ENCODE measurements at places on chromosomes 16 and 17. TPM values are rescaled to one million over a fixed set of nuclear protein-coding genes. Genes with fewer than 3 reads are reported as not detected.

GRCh38 chr17:28860363-28860808, 5.6 kb downstream of the ERAL1 start:
- H3K36me3 ChIP-seq, result peaks cover 7% of the 10 kb centered on the region
- no peak overlapping the region for H3K27ac ChIP-seq
- DNase-seq, result no peak
- H3K4me3 ChIP-seq, result no peak overlapping the region

CACNG5 gene
- not detected for total RNA-seq

DNA sequence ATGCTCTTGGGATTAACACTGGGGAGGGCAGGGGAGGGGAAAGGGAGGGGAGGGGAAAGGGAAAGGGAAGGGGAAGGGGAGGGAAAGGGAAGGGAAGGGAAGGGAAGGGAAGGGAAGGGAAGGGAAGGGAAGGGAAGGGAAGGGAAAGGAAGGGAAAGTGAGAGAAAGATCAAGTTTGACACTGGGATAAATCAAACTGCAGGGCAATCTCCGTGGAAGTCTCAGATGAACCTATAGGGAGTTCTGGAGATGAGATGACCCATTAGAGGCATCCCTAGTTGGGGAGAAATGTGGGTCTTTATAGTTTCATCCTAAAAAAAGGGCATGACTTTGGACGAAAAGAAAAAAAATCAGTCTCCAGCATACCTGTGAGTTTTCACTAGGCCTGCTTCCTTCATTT, 2.2 kb downstream of the KRTAP4-12 start:
- no peak overlapping the region for H3K27ac ChIP-seq
- H3K4me1 ChIP-seq, result no peaks in the 10 kb centered on the region
- no peaks in the 10 kb centered on the region for H3K27me3 ChIP-seq
- no peaks in the 10 kb centered on the region for H3K36me3 ChIP-seq
- H3K4me3 ChIP-seq, result no peak overlapping the region
- no peak for DNase-seq

DNA sequence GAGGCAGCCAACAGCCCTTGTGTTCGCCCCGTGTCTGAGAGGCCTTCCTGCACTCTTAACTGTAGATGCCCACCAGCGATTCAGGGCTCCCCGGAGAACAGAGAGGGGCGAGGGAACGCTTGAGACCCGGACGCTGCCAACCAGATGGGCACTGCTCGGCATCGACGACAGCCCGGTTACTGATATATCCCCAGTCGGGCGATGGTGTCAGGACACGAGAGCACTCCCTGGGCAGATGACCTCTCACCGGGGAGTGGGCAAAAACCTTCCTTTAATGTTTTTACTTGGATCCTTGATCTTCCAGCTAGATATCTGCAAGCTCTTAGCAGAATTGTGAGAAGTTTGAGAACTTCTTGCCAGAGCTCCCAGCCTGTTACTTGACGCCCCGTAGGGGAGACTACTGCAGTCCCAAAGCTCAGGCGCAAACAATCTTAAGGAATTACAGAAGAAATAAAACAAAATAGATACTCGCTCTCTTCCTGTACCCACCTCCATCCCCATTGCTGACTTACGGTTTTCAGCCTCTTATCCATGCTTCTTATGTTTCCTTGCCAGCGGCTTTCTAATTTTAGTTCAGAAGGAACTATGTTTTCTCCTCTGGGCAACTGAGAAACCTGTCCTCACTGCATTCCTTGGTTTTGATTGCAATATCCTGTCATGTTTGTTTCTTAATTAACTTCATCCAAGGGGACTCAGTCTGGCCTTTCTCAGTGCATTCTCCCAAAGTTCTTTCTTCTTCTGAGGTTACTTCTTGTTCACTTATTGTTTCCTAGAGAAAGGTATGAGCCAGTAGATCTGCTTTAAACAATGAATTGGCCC, 845 bp downstream of the SP2 start:
- peaks cover 17% of the 10 kb centered on the region for H3K4me1 ChIP-seq
- peak overlapping the region; percentile 79 for H3K4me3 ChIP-seq
- H3K27me3 ChIP-seq, result no peaks in the 10 kb centered on the region
- H3K36me3 ChIP-seq, result no peaks in the 10 kb centered on the region
- no peak for DNase-seq

DNA sequence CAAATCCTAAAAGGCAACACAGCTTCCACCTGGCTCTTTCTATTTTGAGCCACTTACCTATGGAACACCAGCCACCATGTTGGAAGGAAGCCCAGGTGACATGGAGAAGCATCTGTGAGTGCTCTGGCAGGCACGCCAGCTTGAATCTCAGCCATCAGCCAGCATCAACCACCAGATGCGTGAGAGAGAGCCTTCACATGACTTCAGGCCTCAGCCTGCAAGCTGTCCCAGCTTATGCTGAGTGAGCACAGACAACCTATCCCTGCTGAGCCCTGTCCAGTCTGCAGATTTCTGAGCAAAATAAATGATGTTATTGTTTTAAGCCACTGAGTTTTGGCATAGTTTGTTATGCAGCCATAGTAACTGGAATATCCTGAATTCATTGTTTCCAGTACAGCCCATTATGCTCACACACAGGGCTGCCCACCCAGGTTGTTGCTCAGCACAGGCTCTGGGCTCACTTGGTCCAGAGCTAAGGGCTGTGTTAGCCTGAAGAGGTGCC, 35.1 kb downstream of the TMEM238L start:
- no peaks in the 10 kb centered on the region for H3K27me3 ChIP-seq
- no peaks in the 10 kb centered on the region for H3K4me1 ChIP-seq
- H3K36me3 ChIP-seq, result no peaks in the 10 kb centered on the region
- no peak for DNase-seq

GRCh38 chr16:876041-876335, 75.5 kb upstream of the GNG13 start:
- no peak overlapping the region for H3K27ac ChIP-seq
- H3K4me1 ChIP-seq, result no peaks in the 10 kb centered on the region
- H3K4me3 ChIP-seq, result no peak overlapping the region
- H3K27me3 ChIP-seq, result no peaks in the 10 kb centered on the region

DNA sequence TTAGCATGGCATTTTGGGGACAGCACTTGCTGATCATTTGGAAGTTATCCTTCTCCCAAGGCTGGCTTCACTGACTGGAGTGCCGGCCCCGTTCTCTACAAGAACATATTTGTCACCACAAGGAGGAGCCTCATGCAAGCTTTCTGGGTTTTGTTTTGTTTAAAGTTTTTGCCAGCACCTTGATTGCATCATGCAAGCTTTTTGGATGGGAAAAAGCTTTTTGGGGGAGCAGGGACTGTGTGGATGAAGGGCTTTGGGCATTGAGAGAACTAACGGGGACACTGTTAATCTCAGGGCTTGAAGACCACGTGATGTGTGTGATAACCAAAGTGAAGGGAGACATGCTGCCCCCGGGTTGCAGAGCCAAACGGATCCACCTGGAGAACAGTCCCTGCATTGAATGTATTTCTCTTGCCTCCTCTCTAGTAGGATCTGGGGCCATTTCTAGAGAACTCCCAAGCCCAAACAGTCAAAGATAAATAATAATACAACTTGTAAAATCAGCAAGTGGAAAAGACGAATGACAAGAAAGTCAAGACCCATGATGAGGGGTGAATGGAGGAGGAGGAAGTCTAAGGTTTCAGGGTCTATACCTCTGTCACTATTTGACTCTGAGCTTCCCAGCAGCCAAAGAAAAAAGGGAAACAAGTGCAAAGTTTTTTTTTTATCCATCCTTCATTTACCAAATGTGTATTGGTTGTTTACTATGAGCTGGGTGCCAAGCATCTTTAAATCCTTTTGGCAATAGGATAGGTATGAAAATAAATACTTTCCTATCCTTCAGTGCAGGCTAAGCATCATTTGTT, 17.2 kb downstream of the TMEM114 start:
- H3K4me3 ChIP-seq, result no peak overlapping the region
- no peak overlapping the region for H3K27ac ChIP-seq
- DNase-seq, result peak; percentile 62
- H3K4me1 ChIP-seq, result peaks cover 2% of the 10 kb centered on the region
- H3K27me3 ChIP-seq, result no peaks in the 10 kb centered on the region
- no peaks in the 10 kb centered on the region for H3K36me3 ChIP-seq

FAM20A gene
- 77.7 TPM for total RNA-seq

DNA sequence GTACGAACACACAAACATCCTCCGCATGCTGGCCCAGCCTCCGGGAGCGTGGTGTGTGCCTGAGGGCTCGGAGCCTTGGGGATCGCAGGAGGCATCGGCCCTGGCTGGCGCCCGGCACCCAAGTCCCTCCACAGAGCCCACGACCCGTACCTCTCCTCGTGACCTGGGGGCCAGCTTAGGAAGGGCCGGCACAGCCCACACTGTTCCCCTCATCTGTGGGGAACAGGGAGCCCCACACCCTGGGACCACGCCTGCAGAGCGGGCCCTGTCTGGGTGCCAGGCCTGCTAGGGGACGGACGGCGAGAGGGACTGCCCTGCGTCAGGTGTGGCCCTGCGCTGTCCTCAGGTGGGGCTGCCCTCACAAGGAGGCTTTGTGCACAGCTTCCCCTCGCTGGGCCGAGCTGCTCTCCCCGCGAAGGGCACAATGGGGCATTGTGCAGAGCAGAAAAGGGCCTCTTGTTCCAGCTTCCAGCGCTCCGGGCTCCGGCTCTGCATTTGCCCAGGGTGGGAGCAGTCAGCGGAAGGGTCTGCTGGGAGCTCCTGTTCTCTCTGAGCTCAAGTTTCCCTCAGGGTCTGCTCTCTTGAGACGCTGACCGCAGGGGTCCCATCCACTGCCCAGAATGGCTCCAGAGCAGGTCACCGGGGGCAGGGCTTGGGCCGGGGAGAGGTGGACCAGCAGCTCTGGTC, 1.7 kb upstream of the LMF1 start:
- H3K27ac ChIP-seq, result no peak overlapping the region
- H3K4me3 ChIP-seq, result no peak overlapping the region
- DNase-seq, result no peak
- no peaks in the 10 kb centered on the region for H3K27me3 ChIP-seq

DNA sequence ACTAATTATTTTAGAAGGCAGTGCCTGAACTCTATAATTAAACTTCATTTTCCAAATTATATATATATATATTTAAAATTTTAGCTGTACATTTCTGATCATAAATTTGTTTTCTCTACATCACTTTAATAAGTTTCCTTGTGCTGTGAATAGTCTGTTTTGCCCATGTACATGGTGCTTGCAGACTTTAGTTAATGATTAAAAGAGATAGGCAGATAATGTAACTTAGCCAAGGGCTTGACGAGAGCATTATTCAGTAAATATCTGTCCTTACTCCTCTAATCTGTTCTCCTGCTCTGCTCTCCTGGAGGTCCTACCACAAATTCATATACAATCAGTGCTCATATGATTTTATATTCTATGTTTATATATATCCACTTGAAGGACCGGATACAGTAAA, 595.2 kb upstream of the KIF2B start:
- no peaks in the 10 kb centered on the region for H3K36me3 ChIP-seq
- H3K27ac ChIP-seq, result no peak overlapping the region
- H3K27me3 ChIP-seq, result no peaks in the 10 kb centered on the region
- peak; percentile 11 for DNase-seq
- H3K4me3 ChIP-seq, result no peak overlapping the region

DNA sequence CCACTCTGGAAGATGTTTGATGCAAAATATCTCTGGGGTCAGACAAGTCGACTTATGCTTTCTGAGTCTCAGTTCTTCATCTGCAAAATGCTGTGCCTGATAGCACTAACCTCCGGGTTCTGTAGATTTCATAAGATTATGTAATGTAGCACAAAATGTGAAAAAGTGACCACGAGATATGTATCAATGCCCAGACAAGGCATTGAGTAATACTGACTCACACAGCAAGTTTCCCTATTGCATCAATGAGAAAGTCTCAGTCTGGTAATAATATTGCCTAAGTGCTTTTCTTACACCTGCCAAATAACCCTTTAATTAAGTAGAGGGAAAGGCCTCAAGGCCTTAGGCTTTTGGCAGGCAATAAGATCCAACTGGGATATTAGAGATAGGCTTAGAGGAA, 41.4 kb upstream of the MMP2 start:
- no peak for DNase-seq
- no peaks in the 10 kb centered on the region for H3K27me3 ChIP-seq
- no peaks in the 10 kb centered on the region for H3K36me3 ChIP-seq

DNA sequence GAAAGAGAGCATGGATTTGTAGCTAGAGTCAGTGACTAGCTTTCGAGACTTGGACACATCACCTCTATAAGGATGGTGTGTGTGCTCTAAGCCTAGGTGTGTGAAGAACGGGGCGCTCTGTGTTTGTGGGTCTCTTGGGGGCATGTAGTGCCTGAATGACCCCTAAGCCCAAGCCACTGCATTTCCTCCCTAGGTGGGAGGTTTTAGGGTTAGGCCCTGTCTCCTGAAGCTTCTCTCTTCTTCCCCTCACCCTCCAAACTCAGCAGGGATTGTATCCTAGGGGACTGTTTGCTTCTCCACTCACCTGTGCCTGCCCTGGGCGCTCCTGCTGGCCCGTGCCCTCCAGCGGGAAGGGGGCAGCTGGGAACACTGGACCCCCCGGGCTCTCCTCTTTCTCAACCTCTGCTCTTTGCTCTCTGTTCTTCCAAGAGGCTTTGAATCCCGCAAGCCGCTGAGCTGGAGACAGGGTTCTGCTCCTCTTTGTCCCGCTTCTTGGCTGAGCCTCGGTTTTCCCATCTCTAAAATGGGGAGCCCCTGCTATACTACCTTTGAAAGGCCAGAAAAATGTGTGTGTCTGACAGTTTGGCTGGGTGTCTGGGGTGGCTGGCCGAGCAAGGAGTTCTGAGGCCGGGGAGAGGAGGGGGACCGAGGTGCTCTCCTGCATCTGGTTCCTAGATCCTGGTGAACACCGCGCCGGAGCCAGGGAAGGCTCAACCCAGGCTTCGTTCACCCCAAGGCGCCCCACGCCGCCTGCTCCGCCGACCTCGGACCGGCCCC, 810 bp downstream of the CYGB start:
- no peak overlapping the region for H3K27ac ChIP-seq
- no peaks in the 10 kb centered on the region for H3K36me3 ChIP-seq
- no peaks in the 10 kb centered on the region for H3K4me1 ChIP-seq

- no peak for DNase-seq
- H3K36me3 ChIP-seq, result no peaks in the 10 kb centered on the region
- H3K4me3 ChIP-seq, result no peak overlapping the region
- peaks cover 6% of the 10 kb centered on the region for H3K27me3 ChIP-seq
- H3K27ac ChIP-seq, result no peak overlapping the region
These were observed 35.8 kb upstream of the BHLHA9 start for GRCh38 chr17:1234455-1234854.

DNA sequence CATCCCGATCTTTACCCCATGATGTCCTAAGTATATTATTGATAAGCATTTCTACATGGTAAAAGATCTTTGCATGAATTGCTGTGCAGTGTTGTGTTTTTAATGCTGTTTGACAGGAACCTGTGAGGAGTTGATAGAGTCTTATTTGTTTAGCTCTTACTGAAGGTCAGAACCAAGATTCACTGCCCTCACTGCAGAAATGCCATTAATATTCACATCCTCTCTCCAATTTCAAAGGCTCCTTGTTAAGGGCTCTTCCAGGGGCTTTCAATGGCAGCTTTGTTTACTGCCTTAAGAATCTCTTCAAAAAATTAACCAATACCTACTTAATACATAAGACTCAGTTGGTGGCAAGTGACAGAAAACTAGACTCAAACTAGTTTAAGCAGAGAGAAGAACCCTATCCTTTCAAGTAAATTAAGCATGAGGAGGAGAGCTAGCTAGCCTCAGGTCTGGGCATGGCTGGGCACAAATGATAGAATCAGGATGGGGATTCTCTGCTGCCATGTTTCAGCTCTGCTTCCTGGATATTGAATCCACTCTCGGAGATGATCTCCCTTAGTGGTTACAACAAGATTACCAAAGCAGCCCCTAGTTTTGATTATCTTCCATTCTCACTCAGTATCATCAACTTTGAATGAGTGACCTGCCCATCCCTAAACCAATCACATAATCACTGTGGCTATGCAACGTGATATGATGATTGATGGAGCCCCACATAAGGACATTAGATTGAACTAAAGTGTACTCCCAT, 311.8 kb downstream of the CDH11 start:
- H3K36me3 ChIP-seq, result no peaks in the 10 kb centered on the region
- DNase-seq, result no peak
- H3K27ac ChIP-seq, result no peak overlapping the region
- H3K4me1 ChIP-seq, result no peaks in the 10 kb centered on the region
- H3K27me3 ChIP-seq, result no peaks in the 10 kb centered on the region

WNT9B gene
- 5.3 TPM for total RNA-seq

Data from kidney (tissue), 22 donors.